Temporal lobe (tissue), 4 donors: ENCODE measurements at places on chromosomes 3 and 15. TPM values are rescaled to one million over a fixed set of nuclear protein-coding genes. Genes with fewer than 3 reads are reported as not detected.

ATR gene
- total RNA-seq = 22.6 TPM

ITGA11 gene
- total RNA-seq = 1.5 TPM

ZNF770 gene
- total RNA-seq = 94.7 TPM

DUOX2 gene
- not detected for total RNA-seq

PSTPIP1 gene
- total RNA-seq = not detected

CCDC54 gene
- total RNA-seq = 0.25 TPM

NLGN1 gene
- 61.0 TPM for total RNA-seq

FAM3D gene
- not detected for total RNA-seq

CEMIP gene
- 3.9 TPM for total RNA-seq
